ENCODE measurements at places on chromosomes 3 and 15.

- no peak for DNase-seq
Observed at GRCh38 chr3:156098437-156099035, 21.8 kb upstream of the KCNAB1 start.

- no peak for DNase-seq
Observed at GRCh38 chr3:73568371-73568862, 56.3 kb downstream of the PDZRN3 start.

GRCh38 chr3:194293546-194294198, 57.5 kb downstream of the CPN2 start:
- no peak for DNase-seq

DNA sequence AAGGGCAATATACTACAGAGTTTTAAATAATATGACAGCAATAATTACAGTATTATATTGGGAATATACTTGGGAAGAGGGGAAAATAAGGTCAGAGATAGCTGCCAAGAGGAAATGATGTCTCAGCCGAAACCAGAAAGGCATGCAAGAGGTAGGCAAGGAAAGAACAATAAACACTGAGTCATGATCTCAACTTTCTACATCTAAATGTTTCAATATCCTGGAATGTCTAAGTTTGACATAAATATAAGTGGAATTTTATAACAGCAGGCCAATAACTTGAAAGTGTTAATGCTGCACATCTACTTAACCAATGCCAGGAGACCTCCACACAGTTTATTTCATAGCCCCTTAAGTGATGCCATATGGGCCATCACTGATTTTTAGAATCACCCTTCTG, 99.8 kb upstream of the CPNE4 start:
- no peak for DNase-seq

DNA sequence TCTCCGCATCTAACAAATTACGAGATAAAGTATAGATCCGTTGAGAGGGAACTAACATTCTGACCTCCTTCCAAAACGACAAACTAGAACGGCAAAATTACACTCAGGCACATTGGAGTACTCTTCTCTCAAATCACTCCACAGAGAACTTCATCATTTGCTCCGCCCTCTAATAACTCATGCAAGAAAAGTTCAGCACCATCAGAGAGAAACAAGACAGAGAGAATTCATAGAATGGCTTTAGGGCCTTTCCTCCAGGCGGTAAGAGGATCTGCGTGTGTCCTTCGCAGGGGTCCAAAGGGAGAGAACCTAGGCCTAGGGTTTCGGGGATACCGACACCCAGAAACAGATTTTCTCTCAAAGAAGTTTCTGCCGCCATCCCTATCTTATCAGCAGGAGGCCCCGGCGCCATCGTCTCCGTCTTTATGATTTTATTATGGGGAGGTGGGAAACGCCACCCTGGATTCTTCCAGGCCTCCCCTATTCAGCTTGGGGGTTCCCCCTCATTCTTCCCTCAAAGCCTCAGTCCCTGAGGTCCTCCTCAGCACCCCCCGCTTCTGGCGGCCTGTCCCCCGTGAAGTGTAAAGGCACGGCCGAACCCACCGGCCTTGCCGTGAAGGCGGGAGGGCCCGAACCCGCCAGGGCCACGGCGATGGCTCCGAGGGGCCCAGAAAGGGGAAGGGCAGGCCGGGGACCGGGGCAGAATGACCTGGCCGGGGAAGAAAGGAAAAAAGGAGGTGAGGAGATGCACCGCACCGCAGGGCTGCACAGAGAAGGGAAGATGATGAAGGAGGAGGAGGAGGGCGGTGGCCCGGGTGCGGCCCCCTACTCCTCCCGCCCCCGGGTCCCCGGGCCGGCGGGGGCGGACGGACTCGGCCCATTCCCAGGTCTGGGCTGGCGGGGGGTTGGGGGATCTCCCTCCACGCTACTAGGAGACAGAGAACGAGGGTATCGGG, 768 bp downstream of the UBXN7 start:
- no peak for DNase-seq

DNA sequence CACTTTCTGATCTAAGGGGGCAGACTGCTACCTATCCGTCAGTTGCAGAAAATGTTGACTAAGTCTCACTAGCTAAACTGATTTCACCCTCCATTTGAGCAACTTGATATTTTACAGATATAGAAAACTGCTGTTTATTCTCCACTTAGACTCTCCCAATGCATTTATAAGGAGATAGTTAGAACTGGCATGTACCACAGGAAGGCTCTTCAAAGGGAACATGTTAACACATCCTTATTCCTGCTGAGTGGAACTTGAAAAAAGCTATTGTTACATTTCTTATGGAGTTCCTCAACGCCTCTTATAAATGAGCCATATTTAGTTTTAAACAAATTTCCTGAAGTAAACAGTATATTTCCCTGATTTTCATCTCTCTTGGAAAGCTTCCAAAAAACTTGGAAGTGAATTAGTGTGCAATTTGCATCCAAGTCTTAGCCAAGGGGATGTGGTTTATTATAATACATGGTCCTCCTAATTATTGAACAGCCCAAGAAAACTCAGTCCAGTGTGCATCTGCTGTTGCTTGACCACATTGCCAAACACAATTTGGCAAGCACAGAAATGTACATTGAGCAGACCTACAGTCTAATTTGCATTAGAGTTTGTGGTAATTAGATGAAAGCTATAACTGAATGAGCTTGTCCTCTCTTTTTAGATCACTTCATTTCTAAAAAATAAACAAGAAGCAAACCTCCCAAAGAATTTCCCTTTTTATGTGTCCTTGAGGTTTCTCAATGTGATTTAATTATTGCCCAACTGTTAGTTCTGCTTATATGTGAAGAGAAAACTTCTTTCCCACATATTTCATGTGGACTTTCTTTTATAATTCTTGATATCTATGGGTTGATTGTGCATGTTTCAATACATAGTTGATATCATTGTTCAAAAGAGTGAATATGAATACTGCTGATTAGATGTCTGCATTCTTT, 72.6 kb upstream of the DPH6 start:
- DNase-seq, result no peak

- no peak for DNase-seq
Observed at GRCh38 chr15:65130941-65131340, 2.7 kb downstream of the PDCD7 start.

DNA sequence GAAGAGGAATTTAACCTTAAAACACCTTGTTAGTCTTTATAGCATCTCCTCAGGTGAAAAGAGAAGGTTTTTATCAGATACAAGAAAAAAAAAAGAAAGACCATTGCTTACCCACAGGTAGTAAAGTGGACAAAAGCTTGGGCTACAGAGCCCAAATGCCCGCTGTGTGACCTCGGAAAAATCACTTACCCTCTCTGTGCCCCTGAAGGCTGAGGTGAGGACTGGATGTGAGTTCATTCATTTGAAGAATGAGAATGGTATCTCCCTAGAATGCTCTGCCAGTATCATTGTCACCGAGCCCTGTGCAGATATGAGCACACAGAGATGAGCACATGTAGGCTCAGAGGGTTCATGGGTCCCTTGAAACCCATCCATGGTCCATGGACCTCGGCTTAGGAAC, 17.6 kb upstream of the FAM240A start:
- no peak for DNase-seq

DNA sequence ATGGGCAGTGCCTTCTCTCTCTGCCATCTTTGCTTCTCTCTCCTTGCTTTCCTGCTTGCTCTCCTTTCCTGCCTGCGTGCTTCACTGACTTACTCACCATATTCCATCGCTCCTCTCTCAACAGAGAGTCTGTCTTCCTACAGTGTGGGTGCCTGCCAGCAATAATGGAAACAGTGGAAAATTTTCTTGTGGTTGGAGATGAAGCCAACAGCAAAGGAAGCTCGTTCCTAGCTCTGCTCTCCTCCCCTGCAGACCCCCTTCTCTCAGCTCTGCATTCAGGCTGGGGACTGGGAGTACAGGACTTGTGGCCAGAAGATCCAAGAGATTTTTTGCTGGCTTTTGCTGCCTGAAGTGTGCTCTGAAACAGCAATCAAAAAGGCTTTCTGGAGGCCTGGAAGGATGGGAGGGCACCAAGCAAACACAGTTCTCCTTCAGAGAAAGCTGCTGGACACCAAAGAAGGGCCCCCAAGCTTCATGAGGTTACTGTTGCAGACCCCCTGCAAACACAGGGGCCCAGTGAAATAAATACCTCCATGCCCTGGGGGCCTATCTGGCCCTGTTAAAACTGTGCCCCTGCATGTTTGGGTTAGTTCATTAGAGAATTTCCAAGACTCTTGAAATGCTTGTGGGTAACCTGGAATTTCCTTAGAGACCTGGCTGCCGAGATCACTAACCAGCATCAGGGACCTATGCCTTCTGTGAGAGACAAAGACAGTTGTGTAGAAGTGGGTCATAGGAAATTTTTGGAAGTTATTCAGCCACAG, 149.9 kb upstream of the RASGRP1 start:
- no peak for DNase-seq

- no peak for DNase-seq
Observed at GRCh38 chr15:60379525-60380274, 18.1 kb downstream of the ANXA2 start.

- no peak for DNase-seq
Observed at GRCh38 chr15:66440501-66440900, 53.8 kb downstream of the MAP2K1 start.

GRCh38 chr15:31522028-31522427, 195.4 kb downstream of the KLF13 start:
- DNase-seq, result no peak

DNA sequence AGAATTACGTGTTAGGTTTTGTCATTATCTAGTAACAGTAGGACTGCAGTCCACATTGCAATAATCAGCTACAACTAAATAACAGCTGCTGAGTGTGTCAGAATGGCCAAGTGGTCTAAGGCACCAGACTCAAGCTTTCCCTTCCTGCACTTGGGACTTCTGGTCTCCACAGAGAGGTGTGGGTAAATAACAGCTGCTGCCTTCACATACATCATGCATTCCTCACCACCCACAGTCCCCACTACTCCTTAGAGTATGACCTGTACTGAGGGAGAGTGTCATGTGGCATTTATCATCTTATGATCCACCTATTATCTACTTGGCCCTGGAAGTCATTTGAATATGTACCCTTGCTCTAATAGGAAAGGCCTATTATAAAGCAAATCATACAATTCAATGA, 22.2 kb upstream of the ZMAT3 start:
- DNase-seq, result no peak

GRCh38 chr15:41291065-41291631, 41.2 kb downstream of the OIP5 start:
- peak; percentile 58 for DNase-seq

- DNase-seq, result no peak
Observed at GRCh38 chr3:64164349-64164748, 60.9 kb downstream of the PRICKLE2 start.

DNA sequence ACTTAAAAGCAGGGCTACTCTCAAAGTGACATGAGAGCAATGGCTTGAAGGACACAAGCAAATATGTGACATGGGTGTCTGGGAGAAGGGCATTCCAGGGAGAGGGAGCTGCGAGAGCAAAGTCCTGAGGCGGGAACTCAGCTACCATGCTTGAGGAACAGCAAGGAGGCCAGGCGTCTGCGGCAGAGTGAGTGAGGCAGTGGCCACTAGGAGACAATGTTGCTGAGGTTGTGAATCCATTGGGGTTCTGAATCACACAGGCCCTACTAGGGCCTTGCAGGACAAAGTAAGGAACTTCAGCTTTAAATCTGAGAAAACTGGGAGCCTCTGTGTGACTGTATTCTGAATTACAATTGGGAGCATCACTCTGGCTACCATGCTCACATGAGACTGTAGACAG, 94.1 kb upstream of the PRICKLE2 start:
- DNase-seq, result no peak

DNA sequence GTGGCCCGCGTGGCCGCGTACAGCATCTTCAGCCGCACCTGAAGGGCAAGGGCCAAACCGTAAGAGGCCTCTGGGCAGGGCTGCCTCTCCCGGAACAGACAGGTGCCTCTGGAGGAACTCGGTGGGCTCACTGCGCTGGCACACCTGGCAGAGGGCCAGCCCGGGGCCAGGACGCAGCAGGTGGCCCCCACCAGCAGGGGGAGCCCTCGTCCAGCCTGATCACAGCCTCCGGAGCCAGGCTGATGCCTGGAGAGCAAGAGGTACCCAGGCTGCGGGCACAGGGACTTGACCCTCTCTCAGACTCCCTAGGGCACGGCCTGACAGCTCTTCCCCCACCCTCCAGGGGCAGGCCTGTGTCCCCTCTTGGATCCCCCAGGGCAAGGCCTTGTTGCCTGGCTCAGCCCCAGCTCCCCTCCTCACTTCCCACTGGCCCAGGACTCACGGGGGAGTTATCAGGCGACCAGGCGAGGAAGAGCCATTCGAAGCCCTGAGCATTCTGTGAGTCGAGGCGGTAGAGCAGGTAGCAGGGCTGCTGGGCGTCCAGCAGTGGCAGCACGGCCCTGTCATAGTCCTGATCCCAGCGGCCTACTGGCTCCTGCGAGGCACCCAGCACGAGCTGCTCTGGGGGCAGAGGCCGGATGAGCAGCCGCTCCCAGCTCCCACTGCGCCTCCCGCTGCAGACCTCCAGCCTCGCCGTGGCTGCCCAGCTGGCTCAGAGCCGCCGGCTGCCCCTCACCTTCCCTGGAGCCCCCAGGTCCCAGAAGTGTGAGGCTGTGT, 6.2 kb upstream of the TLR9 start:
- DNase-seq, result peak; percentile 70

Data from GM06990 (cell line).